Activated CD4-positive, alpha-beta T cell treated with anti-CD3 and anti-CD28 coated beads, Interleukin-2, amount 50 U/mL, for 24 hours (primary cell): ENCODE measurements at places on chromosomes 13 and 19.

GRCh38 chr13:56317841-56318240, 822.9 kb upstream of the PRR20A start:
- no peak for DNase-seq

GRCh38 chr13:44451126-44451525, 77.5 kb downstream of the SERP2 start:
- DNase-seq: no peak

- no peak for DNase-seq
These were observed 1.6 kb downstream of the FSTL3 start for GRCh38 chr19:677601-678436.

DNA sequence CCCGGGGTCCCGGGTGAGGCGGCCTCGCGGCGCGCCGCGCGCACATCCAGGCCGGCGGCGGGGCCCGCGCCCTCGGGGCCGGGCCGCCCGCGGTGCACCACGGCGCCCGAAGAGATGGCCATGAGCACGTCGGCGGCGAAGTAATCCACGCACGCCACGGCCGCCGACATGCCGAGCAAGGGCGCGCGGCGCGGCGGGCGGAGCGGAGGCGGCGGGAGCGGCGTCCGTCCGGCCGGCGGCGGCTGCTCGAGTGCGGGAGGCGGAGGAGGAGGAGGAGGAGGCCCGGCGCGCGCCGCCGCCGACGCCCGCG, at the start of gene KLF16:
KLF16 (minus strand) TSS at position 252 of the 310 bp plus-strand sequence; CDS start at position 170, 82 bp downstream.
- no peak for DNase-seq

DNA sequence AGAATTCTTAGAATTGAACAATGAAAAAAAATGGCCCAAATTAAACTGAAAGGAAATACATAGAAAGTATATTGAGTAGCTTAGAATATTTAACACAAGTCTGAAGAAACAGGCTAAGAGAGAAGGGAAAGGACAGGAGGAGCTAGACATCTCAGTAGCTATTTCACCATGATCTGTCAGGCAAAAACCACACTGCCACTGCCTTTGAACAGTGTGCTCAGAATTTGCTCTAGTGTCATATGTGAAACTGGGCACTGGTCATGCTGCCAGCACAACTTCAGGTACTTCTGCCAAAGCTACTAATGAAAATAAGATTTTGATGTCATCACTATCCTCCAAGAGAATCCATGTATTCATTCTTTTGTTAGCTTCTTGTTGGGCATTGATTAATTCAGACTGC, 1280.8 kb upstream of the PCDH20 start:
- no peak for DNase-seq

- no peak for DNase-seq
These were observed 605.7 kb downstream of the FGF9 start for GRCh38 chr13:22276616-22277015.

- DNase-seq: no peak
These were observed 50.4 kb downstream of the TEX29 start for GRCh38 chr13:111370570-111371535.
